Esophagus squamous epithelium (tissue), 5 donors: ENCODE measurements at places on chromosomes 2 and 18.

DNA sequence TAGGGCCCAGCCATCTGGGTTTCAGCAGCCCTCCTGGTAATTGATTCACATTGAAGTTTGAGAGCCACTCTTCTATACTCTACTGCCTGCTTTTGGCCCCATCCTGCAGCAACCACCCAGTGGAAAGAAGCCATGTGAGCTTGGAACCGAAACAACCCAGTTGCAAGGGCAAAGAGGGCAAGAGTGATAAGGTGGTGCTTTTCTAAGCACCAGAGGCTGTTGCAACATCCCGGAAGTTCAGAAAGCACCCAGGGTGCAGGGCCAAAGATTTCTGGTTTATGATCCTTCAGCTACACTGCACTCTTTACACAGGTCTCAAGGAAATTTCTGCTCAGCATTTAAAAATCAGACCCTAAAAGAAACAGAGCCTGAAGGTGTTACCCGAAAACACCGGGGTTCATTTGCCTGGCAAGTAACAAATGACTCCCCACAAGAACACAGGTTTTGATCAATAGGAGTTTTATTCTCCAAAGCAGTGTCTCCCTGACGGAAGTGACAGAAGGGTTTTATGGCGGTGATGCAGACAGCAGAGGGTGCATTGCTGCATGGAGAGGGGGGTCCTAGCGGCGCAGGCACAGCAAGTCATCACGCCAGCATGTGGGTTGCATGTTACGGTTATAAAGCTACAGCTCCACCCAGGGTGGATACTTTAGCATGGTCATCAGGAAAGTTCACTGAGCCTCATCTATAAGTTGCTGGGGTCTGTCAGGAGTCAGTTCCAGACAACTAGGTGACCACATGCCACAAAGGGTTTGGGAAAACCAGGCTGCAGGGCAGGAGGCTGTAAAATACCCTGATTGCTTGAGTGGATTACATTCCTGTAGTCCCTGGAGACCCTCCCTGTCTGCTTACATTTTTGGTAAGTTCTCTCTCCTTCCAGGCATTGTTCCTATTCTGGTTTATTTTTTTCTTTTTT is 28.8 kb upstream of the TMEM37 start:
- DNase-seq = no peak

DNA sequence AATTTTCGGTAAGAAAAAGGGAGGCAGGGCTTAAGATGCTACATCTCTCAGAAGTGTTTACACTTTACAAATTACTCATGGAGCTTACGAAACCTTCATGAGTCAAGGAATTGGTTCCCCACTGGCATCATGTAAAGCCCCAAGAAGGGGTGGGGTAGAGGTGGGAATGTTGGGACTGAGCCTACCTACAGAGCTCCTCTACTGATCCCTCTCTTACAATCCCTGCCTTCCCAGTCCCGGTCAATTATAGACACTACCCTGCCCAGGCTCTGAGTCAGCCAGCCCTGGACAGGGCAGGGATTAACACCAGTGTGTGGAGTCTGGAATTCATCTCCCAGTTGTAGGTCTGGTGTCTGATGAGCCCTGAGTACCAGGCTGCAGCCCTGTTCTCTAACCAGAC is 248.9 kb downstream of the PAX3 start:
- DNase-seq = no peak

GRCh38 chr2:47037678-47038077 is 117.4 kb downstream of the STPG4 start:
- no peak for DNase-seq

DNA sequence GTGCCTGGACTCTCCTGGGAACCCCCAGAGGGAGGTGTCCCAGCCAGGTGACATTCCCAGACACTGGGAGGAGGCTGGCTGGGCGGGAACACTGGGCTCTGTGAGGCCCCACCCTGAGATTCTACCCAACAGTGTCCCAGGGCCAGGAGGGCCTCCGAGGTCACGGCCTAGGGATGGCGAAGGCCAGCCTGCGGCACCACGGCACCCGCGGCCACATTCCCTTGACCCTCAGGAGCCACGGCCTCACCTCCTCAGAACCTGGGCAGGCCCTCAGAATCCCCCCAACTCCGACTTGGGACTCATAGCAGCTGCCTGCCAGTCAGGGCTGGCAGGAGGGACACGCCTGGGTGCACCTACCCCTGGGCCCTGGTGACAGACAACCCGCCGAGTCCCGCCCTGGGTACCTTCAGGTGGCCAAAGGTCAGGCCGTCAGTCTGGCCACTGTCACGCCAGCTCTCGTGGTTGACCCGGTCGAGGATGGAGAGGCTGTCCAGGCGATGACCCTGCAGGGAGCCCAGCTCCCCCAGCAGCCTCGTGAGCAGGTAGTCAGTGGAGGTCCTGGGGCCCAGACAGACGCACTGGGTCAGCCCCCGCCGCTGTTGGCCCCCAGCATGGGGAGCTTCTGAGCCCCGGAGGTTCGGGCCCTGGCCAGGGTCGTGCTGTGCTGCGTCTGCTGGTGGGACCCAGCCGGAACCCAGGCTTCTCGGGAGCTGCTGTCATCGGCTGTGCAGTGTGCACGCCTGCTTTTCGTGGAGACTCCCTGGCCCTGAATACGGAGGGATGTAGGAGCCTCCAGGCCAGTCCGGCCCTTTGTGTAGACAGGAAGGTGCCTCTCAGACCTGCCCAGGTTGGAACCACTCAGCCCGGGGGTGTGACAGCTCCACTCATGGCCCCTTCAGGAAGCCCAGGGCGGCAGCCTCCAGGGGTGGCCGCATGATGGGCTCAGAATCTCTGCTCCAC is 6.1 kb downstream of the MAB21L4 start:
- no peak for DNase-seq

DNA sequence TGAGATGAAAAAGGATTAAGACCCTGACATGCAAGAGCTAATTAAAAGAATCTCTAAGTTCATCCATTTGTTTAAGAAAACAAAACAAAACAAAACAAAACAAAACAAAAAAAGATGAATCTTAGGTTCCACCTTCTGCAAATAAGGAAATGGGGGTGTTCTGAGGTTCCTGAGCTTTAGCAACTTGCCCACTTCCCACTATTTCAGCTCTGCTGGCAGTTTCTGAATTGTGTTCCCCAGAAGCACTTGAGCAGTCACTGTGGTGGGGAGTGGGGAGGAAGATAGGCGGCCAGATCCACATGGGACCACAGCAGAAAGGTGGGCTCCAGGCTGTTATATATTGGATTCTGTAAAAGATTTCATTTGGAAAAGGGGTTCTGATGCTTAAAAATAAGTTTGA is 20.3 kb downstream of the INO80C start:
- DNase-seq = no peak

DNA sequence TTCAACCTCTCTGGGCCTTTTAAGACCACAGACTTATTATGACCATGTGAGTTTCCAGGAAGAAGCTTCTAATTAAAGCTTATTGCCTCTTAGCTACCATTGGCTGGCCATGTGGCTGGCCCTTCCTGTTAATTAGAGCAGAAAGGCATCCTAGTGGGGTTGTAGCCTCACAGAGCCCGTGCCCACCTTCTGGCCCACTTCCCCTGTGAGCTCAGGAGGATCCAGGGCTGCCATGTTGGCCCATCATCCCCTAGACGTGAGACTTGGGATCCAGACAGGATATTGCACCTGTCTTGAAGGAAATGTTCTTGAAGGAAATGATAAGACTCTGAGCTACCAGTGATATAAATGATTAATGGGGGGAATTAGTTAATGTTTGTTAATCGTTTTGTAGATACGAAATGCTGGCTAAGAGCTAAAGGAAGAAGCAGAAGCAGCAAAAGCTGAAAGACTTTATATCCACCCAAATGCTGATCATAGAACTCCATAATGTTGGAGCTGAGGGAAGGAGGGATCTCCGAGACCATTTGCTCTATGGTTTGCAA is 255.4 kb downstream of the CLIP4 start:
- DNase-seq = no peak
